ENCODE measurements at places on chromosomes 12 and 14.

DNA sequence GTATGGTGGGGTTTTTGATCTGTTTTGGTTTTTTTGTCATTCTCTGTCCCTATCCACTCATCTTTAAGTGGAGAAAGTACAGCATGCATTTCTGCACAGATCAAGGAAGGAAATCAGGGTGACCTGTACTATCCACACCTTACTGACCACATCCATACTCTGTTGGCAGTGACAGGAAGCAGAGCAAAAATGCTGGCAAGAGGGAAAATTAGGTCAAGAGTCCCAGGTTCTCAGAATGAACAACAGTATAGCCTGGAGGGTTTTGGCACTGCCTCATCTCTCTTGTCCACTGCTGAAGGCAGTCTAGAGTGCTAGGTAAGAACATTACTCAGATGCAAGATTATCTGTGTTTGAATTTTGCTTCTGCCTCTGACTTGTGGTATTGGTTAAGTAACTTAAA is 70.7 kb downstream of the TAOK3 start:
- no peak for DNase-seq

- no peak for DNase-seq
Measured at GRCh38 chr12:111411185-111411764, 5.6 kb downstream of the SH2B3 start.

DNA sequence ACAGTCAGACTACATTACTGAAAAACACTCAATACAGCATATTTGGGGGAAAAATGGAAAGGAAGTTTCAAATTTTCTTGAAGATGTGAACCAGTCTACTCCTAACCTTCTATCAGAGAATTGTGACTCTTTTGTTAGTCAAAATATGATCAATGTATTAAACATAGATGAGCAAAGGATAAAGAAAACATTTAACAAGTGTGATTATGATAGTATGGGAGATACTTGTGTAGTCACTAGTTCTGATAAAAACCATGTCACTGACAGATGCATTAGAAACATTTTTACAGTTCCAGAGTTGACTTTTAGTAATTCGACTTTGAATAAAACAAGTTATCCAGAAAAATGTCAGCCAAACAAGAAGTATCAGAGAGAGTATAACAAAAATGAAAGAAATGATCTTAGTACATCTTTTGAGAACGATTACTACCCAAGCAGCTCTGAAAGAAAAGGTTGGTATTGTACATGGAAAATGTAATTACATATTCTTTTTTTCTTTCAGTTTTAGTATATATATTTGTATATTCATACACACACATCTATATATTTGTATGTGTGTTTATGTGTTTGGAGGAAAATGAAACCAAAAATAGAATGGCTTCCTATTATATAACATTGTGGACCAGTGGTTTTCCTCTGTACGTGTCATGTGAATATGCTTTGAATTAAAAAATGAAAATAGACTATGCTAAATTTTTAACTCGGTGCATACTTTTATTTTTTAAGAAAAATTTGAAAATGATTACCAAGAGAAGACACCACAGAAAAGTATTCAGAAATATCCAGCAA is 63.3 kb upstream of the ABCD2 start:
- no peak for DNase-seq

DNA sequence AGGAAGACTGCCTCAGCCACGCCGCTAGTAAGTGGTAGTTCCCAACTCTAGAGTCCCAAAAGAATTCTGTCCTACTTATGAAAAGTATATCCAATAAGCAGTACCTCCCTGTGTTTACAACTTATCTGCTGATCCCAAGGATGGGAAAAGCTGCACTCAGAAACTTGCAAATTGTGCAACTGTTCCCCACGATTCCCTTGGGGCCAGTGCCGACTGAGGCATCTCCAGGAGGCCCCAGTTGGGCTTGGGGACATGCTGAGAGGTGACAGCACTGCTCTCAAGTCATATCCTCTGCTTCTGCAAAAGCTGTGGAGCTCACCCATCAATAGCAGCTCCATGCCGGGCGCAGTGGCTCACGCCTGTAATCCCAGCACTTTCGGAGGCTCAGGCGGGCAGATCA is 23.7 kb downstream of the SPRING1 start:
- no peak for DNase-seq

- DNase-seq = no peak
Measured at GRCh38 chr12:31035967-31036665, 37.5 kb upstream of the DDX11 start.

DNA sequence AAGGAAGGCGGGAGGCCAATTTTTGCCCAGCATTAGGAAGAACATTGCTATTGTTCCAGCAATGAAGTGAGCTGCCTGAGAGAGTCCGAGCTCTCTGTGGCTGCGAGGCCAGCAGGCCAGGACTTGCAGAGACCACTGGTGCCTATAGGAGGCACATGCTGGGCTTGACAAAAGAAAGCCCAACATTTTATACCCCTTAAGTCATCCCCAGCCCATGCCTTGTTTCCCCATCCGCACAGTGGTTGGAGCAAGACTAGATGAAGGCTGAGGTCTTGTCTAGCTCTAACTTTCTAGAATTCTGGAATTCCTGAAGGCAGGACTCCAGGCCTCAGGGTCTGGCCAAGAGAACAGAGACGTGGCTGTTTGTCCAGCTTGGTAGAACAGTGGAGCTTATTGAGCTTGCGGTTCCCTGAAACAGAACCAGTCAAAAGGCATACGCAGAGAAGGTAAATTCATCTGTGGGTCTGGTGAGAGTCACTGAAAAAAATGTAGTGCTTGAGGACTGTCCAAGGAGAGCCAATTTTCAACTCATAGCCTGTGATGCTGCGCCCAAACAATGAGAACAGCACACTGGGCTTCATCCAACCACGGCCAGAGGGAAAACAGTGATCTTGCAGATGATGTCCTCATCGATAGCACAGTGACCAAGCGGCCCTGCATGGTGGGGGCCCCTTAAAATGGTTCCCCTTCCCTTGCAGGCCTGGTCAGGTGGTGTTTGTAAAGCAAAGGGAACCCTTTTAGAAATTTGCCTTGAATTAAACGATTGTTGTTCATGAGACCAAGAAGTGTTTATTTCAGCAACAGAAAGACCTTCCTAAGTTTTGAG is 27.1 kb upstream of the COL2A1 start:
- DNase-seq = no peak

DNA sequence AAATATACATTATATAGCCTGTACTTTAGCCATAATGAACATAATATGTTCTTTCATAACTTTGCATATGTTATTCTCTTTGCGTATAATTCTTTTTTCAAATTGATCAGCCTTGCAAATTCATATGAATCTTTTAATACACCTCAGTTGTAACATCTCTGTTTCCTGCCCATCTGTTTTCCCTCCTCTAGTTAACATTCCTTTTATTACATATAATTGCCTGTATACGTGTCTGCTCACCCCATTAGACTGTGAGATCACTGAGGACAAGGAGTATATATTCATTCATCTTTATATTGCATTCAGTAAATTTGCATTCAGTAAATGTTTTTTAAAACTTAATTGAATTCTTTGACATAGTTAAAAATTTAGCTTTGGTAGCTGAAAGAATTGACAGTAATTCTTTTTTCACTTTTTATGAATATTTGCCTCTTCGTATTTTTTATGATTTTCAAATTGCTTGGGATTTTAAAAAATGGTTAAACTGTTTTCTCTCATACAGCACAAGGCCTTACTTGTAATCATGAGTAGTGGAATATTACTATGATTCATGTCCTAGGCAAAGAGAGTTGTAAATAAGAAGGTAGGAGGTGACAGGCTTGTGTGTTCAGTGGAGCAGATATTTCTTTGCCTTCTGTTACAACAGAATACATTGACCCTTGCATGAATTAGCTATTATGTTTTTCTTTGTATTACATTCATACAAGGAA is 32.8 kb upstream of the KLHL42 start:
- no peak for DNase-seq

GRCh38 chr12:96810057-96810456 is 97.0 kb upstream of the NEDD1 start:
- DNase-seq = no peak

DNA sequence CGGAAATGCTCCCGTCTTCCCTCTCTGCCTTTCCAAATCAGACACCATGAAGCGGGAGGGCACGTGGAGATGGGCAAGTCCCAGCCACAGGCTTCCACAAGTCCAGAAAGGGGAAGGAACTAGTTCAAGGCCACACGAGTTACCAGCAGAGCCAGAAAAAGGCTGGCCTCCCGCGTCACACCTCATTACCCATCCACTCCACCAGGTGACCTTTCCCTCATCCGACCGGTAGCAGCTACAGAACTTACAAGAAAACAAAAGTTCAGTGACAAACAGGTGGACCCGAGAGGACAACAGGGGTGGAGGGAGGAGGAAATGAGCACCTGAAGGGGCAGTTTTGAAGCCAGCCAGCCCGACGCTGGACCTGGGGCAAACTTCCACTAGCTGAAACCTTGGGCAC is 46.9 kb downstream of the CHGA start:
- DNase-seq = no peak

- DNase-seq = no peak
Measured at GRCh38 chr12:3725388-3726115, 27.4 kb downstream of the CRACR2A start.

GRCh38 chr12:124026755-124027745 is 54.0 kb downstream of the ZNF664 start:
- DNase-seq = no peak

DNA sequence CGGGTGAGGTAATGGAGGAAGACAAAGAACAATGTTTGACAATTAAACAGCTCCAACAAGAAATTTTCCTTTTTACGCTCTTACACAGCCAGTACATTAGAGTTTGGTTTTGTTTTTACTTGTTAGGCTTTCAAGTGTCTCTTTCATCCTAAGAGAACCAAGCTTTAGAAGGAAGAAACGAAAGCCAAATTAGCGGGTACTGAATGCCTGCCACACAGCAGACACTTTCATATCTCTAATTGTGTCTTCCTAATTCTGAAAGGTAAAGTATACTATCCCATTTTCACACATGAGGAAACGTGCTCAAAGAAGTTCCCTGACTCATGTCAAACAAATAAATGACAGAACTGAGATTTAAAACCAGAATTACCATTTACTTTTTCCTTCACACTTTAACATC is 65.0 kb downstream of the CDK17 start:
- no peak for DNase-seq

DNA sequence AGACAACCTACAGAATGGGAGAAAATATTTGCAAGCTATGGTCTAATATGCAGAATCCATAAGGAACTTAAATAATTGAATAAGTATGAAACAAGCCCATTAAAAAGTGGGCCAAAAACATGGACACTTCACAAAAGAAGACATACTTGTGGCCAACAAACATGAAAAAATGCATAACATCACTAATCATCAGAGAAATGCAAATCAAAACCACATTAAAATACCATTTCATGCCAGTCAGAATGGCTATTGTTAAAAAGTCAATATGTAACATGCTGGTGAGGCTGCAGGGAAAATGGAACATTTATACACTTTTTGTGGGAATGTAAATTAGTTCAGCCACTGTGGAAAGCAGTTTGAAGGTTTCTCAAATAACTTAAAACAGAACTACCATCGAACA is 945.4 kb upstream of the FLRT2 start:
- no peak for DNase-seq
